ENCODE measurements at places on chromosomes 2 and 18. TPM values are rescaled to one million over a fixed set of nuclear protein-coding genes. Genes with fewer than 3 reads are reported as not detected.

The C2orf78 gene
- not detected for total RNA-seq

GRCh38 chr2:27282892-27283291, 663 bp downstream of the TRIM54 start:
- no peaks in the 10 kb centered on the region for H3K4me1 ChIP-seq
- DNase-seq = no peak
- H3K4me3 ChIP-seq = no peak overlapping the region
- H3K27me3 ChIP-seq = no peaks in the 10 kb centered on the region

GRCh38 chr2:18611604-18612003, 22.2 kb upstream of the NT5C1B start:
- no peaks in the 10 kb centered on the region for H3K36me3 ChIP-seq
- no peak for DNase-seq
- H3K27me3 ChIP-seq = no peaks in the 10 kb centered on the region
- no peak overlapping the region for H3K4me3 ChIP-seq
- H3K4me1 ChIP-seq = no peaks in the 10 kb centered on the region
- H3K27ac ChIP-seq = no peak overlapping the region

DNA sequence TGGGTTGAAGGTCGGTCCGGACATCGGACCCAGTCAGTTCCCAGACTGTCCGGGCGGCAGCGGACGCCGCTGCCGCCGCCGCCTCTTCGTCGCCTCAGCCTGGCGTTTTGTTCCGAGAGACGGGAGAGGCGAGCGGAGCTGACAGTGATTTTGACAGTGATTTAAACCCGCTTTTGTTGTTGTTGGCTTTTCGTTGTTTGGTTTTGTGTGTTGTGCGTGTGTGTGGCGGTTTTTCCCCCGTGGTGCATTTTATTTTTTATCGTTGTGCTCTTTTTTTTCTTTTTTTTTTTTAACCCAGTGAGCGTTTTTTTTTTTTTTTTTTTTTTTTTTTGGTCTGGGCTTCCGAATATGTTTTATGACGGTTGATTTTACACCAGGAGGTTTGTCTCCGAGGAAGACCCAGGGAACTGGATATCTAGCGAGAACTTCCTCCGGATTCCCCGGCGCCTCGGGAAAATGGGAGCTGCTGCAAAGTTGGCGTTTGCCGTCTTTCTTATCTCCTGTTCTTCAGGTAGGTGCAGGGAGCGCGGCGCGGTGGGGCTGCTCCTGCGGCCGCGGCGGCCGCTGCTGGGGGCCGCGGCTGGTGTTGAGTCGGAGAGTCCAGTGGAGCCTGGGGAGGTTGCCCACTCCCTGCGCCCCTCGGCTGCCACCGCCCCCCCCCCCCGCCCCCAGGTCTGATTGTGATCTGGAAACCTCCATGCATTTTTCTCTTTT, at the start of gene ACVR2A:
Gene ACVR2A (plus strand): TSS at position 333 of the 714 bp plus-strand sequence. CDS start 124 bp downstream, at position 457.
- no peaks in the 10 kb centered on the region for H3K27me3 ChIP-seq
- no peak for DNase-seq
- H3K4me1 ChIP-seq = peaks cover 10% of the 10 kb centered on the region
- peak within 1 kb of the TSS; percentile 98 for H3K27ac ChIP-seq

All from esophagus squamous epithelium (tissue), 5 donors.